ENCODE measurements at places on chromosomes 5 and 9.

DNA sequence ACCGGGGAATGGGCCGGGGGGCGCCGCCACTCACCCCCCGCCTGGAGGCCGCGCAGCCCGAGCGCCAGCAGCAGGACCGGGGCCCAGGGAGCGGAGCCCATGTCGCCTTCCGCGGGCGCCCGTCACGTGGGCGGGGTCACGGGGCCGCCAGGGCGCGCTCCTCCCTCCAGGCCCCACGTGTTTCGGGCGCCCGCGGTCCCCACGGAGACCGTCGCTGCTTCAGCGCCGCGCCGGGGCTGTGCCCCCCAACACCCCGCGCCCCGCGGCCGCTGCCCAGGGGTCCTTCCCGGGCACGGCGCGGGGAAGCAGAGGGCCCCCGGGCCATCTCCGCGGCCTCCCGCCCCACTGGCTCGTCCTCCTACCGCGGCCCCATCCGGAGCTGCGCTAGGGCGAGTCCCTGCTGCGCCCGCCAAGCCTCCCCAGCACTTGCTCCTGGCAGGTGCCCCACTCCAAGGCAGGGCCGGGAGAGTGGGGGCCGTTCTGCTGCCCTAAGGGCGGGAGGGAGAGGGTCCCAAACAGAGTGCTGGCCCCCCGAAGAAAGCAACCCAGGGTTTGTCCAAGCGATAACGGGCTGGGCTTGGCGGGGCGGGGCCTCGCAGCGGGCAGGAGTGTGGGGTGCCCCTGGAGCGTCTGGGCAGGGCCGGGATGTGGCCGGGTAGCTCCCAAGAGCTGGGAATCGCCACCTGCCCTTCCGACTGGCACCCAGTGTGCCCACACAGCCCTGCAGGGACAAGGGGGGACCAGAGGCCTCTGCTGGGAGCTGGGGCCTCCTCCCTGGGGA lies at the start of gene DPP7:
Gene DPP7 (minus strand): TSS at position 121 of the 781 bp plus-strand sequence. CDS start 20 bp downstream, at position 101.
- peak; percentile 86 for DNase-seq

GRCh38 chr5:75446068-75446467 lies 65.4 kb downstream of the CERT1 start:
- no peak for DNase-seq

DNA sequence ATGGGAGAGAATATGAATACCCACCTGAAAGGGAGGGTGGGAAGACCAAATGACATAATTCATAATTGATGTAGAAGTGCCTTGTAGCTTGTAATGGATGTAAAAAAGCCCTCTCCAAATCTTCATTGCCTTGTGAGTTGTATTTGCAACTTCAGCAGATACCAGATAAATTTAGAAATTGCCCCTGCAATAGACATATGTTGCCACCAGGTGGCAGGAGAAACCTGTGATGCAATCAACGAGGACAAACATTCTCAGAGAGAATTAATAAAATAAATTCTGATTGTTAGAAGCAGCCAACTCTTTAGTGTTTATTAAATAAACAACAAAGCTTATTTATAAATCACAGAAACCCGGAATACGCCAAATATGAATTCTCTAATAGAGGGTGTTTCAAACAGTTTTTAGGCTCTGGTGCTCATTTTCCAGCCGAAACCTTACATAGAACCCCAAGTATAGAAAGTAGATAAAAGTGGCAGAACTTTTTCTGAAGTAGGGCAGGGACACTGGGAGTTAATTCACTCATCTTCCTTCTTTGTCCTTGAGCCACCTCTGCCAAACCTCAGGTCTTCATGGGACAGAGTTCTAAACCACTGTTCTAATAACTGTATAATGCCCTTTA lies 147.8 kb downstream of the TMEM38B start:
- DNase-seq = peak; percentile 67

- DNase-seq = no peak
Measured at GRCh38 chr9:124950050-124950718, 9.3 kb upstream of the GOLGA1 start.

DNA sequence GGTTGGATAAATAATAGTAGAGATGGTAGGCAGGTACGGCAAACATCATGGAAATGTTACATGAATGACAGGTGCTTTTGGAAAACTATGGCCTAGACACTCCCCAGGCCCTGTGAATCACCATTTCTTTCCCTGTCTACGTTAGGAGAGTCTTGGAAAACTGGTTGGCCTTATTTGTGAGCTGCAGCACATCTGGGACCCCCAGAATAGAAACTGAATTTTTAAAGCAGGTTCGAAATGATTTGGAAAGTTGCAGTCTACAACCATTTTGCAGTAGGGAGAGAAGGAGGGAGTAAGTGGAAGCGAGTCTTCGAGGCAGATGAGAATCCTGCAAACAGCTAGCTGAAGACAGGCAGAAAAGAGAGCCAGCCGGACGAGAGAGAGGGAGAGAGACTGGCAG lies 13.0 kb downstream of the C1QTNF2 start:
- no peak for DNase-seq

GRCh38 chr5:10699987-10700386 lies 61.0 kb downstream of the DAP start:
- no peak for DNase-seq

- peak; percentile 91 for DNase-seq
Measured at GRCh38 chr9:125649315-125649714, 57.7 kb downstream of the MAPKAP1 start.

GRCh38 chr9:116497095-116497890 lies 189.8 kb upstream of the TRIM32 start:
- no peak for DNase-seq

- no peak for DNase-seq
Measured at GRCh38 chr9:97478301-97478981, 23.0 kb upstream of the TMOD1 start.

Data from suppressor macrophage treated with lipopolysaccharide for 4 hours (primary cell).